ENCODE measurements at places on chromosomes 11 and 22.

DNA sequence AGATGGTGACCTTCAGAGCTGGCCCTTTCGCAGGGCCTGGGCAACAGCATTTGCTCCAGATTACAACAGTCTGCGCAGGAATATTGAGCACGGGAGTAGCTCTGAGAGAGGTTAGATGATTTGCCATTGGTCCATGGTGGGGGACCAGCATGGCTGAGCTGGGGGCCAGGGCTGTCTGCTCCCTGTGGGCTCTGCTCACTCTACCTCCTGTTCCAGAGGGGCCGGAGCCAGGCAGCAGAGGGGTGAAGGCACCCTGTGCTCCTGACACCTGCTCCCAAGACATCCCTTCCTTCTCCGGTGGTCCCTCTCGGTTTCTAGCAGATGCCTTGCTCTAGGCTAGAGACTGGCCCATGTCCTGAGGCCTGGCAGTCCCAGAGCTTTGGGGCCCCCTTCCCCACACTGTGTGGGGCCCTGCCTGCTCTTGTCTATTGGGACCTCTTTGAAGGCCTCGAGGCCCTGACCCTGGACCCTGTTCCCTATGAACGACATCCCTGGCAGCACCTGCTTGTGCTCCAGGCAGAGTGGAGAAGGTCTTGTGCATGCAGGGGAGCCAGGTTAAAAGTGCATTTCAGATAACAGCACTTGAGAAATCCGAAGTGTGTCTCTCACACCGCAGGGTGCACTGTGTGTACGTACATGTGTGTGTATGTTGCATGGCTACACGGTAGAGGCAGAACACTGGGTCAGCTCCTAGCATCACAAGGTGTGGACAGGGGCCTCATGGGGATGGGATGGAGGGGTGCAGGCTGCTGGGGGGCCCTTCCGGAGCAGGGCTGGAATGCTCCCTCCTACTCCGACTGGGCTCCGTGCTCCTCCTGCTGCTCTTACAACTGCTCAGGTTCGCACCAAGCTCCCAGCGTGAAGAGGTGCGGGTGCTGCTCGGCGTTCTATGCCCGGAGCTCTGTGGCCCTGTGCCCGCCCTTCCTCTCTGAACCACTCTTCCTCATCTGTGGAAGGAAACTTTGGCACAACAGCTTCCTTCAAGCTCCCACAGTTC lies 123.3 kb upstream of the B3GAT1 start:
- no peak for DNase-seq

DNA sequence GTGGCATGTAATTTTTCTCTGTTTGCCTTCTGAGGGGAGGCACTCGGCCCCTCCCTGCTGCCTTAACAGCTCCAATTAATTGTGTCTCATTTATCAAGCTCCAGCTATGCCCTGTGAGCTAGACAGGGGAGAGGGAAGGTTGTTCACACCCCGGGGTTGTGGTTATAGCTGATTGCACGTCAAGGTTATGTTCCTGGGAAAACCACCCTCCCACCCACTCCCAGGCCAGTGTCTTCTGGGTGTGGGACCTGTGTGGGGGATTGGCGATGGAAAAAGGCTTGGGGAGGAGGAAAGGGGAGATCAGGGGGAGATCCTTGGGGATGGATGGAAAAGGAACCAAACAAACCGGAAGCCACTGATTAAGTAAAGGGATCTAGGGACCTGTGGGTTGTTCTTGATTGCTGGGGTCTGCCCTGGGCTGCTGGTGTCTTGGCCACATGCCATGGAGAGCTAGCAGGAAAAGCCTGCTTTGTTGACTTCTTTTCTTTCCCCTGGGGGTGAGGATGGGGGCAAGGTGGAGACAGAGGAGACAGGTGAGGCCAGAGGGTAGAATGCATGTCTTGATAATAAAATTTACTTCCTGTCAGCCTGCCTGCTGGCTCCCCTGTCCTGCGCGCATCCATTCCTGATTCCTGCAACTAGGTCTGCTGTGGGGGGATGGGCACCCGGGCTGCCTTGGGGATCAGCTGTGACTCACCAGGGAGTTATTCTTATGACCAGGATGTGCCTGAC lies 13.5 kb upstream of the SORL1-AS1 start:
- DNase-seq = peak; percentile 73

DNA sequence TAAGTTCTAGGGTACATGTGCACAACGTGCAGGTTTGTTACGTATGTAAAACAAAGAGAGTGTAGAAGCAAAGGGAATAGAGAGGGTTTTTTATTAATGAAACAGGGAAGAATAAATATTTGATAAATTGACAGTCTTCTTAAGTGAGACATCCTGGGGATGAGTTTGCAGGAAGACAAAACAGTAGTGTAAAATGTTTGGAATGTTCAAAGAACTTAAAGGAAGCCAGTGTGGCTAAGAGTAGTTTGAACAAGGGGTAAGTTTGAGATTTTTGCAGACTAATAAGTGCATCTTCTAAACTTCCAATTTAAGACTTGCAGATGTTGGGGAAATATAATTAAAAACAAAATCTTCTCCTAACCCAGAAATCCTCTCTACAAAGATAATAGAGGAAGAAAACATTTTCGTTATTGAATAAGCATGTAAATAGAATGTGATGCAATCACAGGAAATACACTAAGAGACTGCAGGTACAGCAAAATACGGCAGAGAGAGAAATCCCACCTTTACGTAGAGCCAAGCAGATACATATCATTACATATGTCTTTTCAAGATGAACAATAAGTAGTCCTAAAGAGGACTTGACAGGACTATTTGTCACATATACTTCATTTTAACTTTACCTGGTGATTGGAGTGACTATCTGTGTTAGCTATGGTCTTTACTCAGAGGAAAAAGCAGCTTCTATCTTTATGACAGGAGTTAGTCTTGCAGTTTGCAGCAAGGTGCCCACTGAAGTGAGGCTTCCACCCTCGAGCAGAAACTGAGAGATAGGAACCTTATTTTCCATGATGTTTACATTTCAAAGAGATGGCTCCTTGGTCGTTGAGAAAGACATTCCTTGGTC lies 402.1 kb downstream of the CNTN5 start:
- DNase-seq = no peak

GRCh38 chr22:23222793-23223568 lies 42.7 kb downstream of the BCR start:
- DNase-seq = no peak

DNA sequence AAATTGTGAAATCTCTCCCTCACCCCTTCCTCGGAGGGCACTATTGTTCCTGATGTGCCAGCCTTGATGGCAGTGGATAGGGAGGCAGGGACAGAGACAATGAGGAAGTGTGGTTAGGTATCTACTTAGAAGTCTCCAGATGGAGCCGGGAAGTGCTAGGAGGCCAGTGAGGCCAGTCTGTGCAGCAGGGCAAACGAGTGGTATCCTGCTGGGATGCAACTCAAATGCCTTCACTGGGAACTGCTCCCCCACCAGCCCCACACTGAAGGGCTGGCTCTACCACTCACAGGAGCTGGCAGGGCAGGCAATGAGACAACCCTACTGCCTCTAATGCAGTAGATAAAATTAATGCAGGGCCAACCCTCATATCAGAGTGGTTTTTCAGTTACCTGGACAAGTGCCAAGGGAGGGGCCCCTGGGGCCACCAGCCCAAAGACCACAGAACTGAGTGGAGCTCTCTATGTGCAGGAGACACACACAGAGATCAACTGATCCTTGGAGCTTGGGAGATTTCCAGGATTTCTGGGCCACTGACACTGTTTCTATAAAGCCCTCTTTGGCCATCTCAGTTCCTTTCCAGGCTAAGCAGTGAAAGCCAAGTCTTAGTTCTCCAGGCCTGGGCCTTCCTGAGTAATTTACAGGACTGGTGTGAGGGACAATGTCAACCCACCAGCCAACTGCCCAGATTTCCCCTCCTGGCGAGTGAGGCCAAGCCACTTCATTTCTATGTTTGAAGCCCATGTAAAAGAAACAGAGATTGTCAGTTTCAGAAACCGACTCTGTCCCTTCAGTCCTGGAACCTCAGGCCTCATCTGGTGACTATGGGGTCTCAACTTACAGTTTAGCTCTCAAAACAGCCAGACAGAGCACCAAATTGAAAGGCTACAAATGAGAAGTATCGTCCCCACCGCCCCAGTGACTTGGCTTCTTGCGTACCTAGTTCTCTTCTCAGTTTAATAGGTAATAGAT lies 4.1 kb downstream of the MIF start:
- DNase-seq = no peak

DNA sequence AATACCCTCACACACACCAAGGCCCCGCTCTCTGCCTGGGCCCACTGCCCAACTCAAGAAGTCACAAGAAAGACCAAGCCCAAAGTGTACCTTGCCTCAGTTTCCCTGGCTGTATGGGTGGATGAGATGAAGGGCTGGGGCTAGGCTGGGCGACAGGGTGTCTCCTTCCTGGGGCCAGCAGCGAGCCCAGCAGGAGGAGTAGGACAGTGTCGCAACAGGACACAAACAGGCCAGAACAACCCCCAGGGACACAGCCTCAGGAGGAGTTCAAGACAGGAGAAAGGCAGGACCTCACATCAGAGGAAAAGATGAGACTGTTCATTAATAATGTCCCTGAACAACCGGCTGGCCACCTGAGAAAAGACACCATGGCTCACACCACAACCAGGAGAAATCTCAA lies 13.3 kb downstream of the CSNK1E start:
- no peak for DNase-seq

- no peak for DNase-seq
Observed at GRCh38 chr11:65036931-65037330, 4.1 kb upstream of the SAC3D1 start.

DNA sequence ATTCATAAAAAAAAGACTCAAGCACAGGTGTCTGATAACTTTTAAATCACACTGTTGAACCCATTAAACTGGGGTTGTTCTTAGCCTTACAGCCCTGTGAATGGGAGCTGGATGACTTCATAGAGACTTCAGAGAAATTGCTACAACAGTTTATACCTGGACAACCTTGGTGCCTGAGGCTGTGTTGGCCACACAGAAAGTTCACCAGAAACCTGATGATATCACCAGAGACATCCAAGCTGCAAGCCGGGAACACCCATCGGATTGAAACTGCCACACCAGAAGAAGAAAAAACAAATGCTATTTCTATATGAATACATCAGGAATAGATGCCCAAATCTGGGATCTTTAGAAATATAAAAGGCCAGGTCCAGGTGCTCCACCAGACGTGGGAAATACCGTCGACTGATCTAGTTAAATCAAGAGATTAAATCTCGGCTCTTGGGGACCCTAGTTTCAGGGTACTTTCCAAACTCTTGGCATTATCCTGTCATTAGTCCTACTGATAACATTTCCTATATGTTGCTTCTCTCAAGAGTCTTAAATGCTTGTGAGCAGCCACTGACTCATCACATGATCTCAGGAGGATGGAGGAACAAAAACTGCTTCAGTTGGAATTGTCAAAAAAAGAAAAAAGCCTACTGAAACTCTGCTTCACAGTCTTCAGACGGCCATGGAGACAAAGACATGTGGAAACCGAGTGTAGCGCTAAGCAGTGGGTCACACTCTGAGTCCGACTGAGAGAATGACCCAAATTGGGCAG lies 28.6 kb upstream of the APOL5 start:
- no peak for DNase-seq

DNA sequence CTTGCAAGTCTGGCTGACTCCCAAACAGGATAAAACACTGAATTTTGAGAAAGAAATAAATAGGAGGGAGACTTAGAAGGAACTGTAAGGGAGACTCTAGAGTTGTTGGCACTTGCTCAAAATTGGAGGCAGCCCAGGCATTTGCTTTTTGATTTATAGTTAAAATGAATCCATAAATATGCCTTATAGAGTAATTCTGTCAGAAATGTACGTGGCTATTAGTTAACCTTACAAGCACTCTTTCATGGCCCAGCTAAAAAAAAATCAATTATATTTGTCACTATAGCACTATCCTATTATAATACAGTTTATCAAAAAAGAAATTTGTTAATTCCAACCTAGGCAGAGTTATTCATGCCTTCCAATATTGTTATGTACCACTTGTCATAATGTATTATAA lies 1000.0 kb upstream of the CHORDC1 start:
- no peak for DNase-seq

DNA sequence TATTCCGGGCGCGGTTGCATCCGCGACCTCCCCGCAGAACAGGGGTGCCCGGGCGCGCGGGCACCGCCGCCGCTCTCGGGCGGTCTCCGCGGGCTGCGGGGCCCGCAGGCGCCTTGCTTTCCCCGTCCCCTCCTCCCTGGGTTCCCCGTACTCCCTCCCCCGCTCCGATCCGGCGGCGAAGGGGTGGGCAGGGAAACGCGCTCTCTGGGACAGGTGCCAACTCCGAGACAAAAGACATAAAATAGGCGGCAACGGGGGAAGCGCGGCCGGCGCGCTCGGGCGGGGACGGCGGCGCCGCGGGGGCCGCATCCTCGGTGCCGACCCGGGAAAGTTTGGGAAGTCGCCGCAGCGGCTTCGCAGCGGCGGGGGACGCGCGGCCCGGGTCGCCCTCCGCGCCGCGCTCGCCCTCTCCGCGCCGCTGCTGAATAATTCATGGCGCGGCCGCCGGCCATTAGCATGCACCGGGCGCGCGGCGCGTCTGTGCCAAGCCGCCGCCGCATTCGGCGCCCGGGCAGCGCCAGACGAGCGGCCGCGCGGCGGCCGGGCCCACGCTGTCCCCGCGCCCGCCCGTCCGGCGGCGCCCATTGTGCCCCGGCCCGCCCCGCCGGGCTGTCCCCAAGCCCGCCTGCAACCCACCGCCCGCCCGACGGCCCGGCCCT lies 78.7 kb upstream of the PPARA start:
- peak; percentile 96 for DNase-seq

DNA sequence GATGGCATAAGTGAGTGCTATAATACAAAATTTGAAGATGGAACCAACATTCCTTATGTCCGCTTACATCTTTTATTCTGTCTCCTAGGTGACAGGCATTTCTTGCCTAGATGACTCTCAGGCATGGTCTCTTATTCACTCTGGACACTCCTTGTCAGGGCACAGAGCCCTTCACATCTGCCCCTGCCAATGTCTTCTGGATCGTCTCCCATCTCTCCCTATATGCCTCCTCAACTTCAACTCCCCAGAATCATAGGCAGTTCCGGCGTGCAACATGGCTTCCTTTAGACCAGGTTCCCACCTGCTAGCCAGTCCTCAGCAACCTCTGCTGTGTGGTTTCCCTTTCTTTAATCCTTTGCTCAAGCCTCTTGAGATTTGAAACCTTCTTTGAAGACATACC lies 300.9 kb downstream of the TENM4 start:
- DNase-seq = no peak

DNA sequence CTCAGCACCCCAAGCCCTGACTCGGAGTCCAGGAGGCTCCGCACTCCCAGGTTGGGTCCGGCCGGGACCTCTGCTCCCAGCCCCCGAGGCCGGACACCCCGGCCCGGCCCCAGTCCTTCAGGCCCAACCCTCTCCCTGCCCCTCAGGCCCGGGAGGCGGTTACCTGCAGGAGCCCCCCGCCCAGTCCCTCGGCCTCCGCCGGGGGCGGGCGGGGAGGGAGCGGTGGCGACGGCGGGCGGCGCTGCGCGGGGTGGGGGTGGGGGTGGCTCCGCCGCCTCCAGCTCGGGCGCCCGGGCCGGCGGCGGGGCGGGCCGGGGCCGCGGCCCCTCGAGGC lies 310 bp downstream of the TCF20 start:
- DNase-seq = no peak

DNA sequence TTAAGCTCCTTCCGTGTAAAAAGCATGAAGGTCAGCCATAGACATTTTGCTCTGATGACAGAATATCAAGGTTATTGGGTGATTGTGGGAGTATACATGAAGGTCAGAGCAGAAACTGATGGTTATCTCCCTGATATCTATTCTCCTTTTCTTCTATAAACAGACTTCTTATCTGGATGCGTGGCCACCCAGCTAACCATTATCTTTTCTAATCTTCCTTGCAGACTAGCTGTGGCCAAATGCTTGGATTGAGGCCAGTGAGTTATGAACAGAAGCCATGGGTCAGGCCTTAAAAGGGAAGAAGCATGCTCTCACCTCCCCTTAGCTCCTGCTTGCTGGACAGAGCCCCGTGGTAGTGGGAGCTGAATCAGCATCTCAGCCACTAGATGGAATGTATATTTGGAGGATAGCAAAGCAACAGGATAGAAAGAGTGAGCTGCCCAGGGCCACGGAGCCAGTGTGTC lies 31.3 kb upstream of the LRRC55 start:
- DNase-seq = peak; percentile 31
